HT1080 (cell line): ENCODE measurements at places on chromosomes 13 and 19. TPM values are rescaled to one million over a fixed set of nuclear protein-coding genes. Genes with fewer than 3 reads are reported as not detected.

The LRP3 gene
- total RNA-seq: 20.1 and 25.4 TPM in 2 replicates

The FXYD3 gene
- not detected in 2 replicates for total RNA-seq

The SHC2 gene
- total RNA-seq: 0.03 TPM in 1 of 2 replicates, not detected in the other

DNA sequence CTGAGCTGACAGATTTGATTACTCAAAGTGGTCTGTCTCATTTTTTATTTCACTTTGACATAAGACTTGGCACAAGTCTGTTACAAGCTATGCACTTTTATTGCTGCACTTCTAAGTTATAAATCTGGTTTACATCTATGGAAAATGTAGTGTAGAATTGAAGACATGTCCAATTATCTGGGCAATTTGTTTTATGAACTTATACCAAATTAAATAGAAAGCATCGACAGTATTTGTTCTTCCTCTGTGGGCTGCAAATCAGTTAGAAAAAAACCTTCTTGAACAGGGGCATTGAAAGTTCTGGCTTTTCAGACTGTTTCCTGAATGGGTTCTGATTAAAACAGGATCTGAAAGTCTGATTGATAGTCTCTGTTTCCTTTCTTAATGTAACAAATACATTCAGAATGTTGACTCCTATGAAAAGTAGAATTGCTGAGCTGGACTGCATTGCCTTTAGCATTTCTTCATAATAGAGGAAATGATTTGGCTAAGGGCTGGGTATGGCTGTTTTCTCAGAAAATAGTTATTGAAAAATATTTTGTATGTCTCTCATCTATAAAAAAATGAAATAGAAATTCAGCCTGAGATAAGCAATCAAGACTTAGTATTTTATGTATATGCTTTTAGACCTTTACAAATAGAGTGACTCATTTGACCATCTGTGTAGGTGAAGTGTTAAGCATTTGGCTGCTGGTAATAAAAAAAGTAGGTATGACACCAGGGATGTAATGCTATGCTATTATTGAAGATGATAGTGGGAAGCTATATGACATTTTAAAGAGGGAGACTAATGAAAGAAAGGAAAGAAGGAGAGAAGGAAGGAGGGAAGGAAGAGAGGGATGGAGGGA is 210.9 kb upstream of the SPRY2 start:
- DNase-seq: no peak

DNA sequence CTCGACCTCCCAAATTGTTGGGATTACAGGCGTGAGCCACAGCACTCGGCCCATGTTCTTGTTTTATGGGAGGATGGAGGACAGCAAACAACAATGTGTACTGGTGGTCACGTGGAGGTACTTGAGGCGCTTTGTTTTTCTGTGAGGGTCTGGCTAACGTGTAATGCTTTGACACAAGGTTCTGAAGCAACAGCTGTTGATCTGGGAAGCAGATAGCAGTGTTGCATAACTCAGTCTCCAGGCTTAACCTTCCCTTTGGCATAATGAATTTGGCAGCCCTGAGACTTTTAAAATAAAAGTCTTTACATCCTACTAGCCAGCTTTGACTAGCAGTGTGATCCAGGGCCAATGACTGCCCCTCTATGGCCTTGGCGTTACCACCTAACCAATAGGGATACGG is 6.9 kb upstream of the ZNF580 start:
- DNase-seq: no peak

DNA sequence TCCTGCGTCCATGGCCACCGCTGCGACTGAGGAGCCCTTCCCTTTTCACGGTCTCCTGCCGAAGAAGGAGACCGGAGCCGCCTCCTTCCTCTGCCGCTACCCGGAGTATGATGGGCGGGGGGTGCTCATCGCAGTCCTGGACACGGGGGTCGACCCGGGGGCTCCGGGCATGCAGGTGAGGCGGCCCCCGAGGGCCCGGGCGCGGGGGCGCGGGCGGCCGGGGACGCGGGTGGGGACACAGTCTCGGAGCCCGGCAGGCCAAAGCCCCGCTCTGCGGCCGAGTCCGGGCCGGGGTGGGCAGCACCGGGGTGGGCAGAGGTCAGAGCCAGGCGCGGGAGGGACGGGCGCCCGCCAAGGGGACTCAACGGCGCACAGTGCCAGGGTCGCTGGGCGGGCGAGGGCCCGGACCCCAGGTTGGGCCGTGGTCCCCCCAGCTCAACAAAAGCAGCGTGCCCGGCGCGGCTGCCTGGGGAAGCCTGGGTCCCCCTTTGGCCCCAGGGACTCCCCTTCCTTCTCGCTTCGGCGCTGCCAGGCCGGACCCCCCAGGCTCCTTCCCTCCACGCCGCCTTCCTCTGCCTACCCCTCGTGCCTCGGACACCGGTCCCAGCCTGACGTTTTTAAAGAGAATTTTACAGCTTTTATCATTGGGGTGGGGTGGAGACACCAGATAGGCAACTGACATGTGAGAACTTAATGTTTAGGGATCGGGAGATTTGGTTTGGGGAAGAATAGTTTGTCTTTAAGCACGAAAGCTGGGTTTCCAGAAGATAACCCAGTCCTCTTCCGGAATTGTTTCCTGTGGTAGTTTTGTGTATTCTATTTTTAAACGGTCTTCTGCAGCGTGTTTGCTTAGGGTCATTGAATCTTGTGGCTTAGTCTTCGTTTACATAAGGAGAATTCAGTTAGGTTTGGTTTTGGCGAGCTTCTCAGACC is 509 bp downstream of the TPP2 start:
- DNase-seq: peak; percentile 34

GRCh38 chr19:13726323-13726722 is 38.0 kb upstream of the MRI1 start:
- no peak for DNase-seq

DNA sequence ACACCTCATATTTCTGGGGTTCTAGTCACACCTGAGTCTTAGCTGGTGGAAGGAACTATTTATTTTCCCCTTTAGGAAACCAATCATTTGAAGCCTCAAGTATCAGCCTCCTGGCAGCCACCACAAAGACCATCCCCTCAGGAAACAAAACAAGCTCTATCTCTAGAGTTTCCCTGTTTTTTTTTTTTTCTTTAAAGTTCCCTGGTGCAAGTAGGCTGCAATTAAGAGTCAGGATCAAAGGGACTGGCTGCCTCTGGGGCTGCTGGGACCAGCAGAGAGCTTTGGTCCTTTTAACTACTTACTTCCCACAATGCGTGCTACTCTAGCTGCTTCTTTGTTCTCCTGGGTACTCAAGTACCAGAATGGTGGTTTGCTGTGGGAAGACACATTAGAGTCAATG is 11.4 kb downstream of the MBNL2 start:
- no peak for DNase-seq

DNA sequence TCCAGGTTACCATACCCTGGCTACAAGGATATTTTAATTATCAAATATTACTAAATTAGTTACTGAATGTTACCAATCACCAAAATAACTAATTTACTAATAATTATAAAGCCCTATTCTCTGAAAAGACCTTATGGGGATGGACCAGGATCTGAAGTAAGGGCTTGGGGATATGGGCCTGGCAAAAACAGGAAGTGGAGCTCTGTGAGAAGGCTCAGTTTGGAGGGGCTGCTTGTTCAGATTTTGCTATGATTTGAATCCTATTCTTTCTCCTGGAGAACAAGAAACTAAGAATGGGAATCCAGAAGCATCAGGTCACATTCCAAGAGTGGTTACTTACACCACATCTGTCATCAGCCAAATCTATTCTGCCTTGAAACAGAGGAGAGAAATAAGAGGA is 148.1 kb downstream of the DNAJC15 start:
- DNase-seq: no peak

GRCh38 chr19:28603453-28603852 is 609.5 kb downstream of the UQCRFS1 start:
- DNase-seq: no peak

DNA sequence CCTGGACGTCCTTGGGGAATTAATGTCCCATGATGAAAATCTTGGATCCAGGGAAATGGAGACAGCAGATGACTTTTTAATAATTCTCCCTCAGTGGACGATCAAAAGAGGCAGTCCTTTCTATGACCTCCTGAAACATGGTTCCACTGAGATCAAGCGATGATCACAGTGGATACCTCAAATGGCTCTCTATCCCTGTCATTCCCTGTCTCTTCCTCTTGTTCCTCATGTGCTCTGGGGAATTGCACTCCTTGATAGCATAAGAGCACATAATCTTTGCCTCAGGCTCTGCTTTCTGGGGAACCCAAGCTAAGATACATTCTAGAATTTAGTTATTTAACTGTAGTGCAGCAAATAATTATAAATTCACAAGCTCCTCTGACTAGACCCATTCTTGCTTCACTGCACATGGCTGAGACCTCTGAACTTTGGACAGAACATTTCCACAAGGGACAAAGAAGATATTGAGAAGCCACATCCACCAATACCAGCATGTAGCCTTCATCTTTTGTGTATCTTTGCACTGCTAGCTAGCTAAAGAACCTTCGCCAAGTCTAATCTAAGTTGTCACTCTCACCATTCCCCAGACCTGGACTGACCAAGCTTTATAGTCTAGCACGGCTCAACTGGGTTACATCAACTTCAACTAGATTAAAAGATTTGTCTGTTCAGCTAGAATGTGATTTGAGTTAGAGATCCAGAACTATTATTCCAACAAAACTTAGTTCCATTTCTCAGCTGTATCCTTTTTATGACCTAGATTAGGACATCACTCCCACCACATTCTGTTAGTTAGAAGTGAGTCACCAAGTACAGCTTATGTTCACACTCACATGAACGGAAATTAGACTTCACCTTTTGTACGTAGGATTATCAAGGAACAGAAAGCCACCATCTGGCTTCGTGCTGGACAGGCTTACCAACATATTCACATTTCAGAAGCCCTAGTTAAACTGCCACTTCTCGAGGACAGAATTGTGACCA is 142.7 kb downstream of the SUCLA2 start:
- DNase-seq: peak; percentile 85
